ENCODE measurements at places on chromosomes 2 and 18. TPM values are rescaled to one million over a fixed set of nuclear protein-coding genes. Genes with fewer than 3 reads are reported as not detected.

The TLX2 gene
- not detected for total RNA-seq

The UGT1A8 gene
- total RNA-seq: 0.15 TPM

- H3K27ac ChIP-seq: no peak overlapping the region
- H3K36me3 ChIP-seq: no peaks in the 10 kb centered on the region
- no peak for DNase-seq
- no peaks in the 10 kb centered on the region for H3K4me1 ChIP-seq
- H3K27me3 ChIP-seq: peaks cover 9% of the 10 kb centered on the region
Measured at GRCh38 chr2:47601568-47601967, 181.4 kb upstream of the MSH6 start.

GRCh38 chr2:224749136-224749535 is 33.0 kb upstream of the CCDC195 start:
- H3K27ac ChIP-seq: no peak overlapping the region
- no peak overlapping the region for H3K4me3 ChIP-seq
- H3K27me3 ChIP-seq: no peaks in the 10 kb centered on the region
- DNase-seq: no peak
- H3K36me3 ChIP-seq: no peaks in the 10 kb centered on the region
- H3K4me1 ChIP-seq: no peaks in the 10 kb centered on the region

DNA sequence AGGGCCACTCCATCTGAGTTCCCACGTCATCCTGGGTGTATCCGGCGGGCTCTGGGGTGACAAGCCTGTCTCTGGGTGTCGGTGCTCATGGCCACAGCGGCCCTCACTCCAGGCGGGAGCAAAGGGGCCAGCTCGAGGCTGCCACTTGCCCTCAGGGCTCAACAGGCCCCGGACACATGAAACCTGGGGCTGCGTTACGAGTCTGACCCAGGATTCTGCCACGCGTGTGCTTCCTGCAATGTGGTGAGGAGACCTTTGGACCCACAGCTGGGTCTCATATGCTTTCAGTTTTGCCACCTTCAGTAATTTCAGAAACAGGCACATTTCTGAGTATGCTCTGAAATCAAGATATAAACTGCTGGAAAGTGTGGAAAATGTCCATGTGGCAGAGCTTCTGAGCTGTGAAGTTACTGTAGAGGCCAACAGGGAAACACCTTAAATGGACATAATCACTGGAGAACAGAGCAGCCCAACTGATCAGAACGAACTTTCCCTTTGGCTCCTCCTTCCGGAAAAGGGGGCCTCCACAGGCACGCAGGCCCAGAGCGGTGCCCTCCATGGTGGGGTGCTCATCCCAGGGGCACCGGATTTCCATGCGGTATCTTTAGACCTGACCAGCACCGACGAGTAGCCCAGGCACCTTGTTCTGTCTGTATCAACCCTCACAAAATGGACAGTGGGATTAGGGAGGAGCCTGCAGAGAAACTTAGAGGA is 14.1 kb downstream of the PER2 start:
- H3K4me3 ChIP-seq: no peak overlapping the region
- H3K36me3 ChIP-seq: no peaks in the 10 kb centered on the region
- no peaks in the 10 kb centered on the region for H3K4me1 ChIP-seq
- H3K27ac ChIP-seq: no peak overlapping the region
- H3K27me3 ChIP-seq: no peaks in the 10 kb centered on the region

The IL36RN gene
- not detected for total RNA-seq

The CCDC178 gene
- total RNA-seq: not detected

GRCh38 chr18:76401498-76401897 is 93.5 kb downstream of the ZNF516 start:
- DNase-seq: no peak
- H3K4me3 ChIP-seq: no peak overlapping the region
- no peaks in the 10 kb centered on the region for H3K27me3 ChIP-seq
- no peaks in the 10 kb centered on the region for H3K36me3 ChIP-seq

DNA sequence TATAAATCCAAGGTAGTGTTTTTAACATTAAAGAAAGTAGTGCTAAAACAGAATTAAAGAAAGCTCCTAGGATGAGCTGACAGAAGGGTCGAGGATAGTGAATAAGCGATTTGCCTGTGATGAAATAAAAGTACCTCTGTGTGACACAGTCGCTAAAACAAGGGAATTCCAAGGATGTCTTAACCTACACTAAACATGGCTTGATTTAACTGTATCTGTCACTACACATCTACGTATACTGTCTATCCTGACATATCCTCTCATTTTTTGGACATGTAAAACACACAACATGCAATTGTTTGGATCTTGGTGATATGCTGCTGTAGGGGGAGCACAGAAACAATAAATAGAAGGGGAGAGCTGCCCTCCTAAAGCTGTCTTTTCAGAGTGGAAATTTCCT is 580.8 kb upstream of the SLC8A1 start:
- H3K36me3 ChIP-seq: no peaks in the 10 kb centered on the region
- no peak overlapping the region for H3K27ac ChIP-seq
- no peak overlapping the region for H3K4me3 ChIP-seq
- no peaks in the 10 kb centered on the region for H3K27me3 ChIP-seq
- DNase-seq: no peak

DNA sequence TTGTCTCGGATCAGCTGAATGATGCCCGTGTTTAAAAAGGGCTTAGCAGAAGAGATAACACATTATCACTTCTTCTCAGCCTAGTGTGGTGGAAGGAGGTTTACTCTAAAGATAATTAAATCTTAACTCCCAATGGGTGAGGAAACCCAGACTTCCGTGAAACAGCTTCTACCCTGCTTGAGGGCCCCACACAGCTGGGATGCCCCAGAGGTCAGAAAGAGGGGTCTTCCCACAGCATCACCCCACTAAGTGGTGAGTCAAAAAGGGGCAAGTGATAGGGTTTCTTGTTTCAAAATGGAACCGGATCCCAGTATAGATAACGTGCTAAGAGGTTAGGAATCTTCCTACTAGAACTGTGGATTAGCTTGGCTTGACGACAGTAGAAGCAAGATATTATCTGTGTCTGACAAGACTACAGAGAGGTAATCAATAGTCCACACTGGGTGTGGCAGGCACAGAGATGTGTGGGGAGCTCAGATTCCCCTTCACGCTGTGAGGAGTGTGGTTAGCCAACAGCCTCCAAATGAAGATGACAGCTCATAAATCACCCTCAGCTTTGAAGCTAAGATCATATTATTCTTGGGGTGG is 129.6 kb upstream of the COPS8 start:
- H3K4me3 ChIP-seq: no peak overlapping the region
- no peak for DNase-seq

GRCh38 chr2:215358312-215358845 is 46.5 kb downstream of the ATIC start:
- H3K27me3 ChIP-seq: no peaks in the 10 kb centered on the region
- no peak overlapping the region for H3K4me3 ChIP-seq
- no peaks in the 10 kb centered on the region for H3K4me1 ChIP-seq
- no peaks in the 10 kb centered on the region for H3K36me3 ChIP-seq
- no peak for DNase-seq

DNA sequence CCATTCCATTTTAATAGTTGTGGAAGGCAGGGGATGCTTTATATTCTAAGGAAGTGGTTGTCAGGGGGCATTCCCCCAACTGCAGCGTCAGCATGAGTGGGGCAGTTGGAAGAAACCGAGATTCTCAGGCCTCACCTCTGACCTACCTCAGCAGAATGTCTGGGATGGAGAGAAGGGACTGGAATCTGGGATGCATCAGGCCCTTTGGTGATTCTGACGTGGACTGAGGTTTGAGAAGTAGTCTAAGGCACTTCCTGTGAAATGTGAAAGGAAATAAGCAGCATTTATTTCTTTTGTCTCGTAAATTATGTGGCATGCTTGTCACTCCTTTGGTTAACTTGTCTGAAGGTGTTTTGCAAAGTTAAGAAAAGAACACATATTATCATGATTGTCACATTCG is 540.7 kb upstream of the NETO1 start:
- H3K27me3 ChIP-seq: no peaks in the 10 kb centered on the region
- H3K4me3 ChIP-seq: no peak overlapping the region
- H3K27ac ChIP-seq: no peak overlapping the region
- no peaks in the 10 kb centered on the region for H3K4me1 ChIP-seq
- no peaks in the 10 kb centered on the region for H3K36me3 ChIP-seq
- DNase-seq: no peak

The HNMT gene
- total RNA-seq: 4.1 TPM

DNA sequence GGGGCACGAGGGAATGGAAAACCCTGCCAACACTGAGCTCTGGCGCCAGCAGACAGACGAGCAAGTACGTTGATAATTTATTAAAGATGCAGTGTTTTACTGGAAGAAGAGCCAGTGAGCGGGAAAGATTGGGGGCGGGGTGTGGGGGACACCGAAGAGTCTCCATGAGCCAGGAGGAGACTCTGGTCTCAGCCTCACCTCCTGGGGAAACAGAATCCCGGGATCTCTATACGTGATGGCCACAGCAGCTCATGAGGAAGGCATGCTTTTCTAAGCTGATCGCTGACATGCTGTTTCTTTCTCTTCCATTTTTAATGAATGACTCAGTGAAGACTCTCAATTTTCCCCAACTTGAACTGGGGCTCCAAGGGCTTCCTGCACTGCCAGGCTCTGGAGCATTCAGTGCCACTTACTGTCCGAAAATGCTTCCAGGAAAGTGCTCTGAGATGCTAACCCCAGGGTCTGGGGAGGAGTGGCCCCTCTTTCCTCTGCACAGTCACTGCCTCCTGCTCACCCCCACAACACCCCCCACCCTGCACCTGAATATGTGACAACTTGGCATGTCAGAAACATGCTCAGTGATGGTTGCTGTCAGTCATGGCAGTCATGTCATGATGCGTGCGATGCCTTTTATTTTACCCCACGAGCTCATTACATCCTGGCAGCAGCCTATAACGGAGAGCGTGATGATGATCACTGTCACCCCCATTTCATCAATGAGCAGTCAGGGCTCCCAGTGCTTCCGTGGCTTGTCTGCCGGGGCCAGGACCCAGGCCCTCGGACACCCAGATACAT is 164.2 kb upstream of the CAPN13 start:
- no peaks in the 10 kb centered on the region for H3K4me1 ChIP-seq
- H3K27ac ChIP-seq: no peak overlapping the region
- no peaks in the 10 kb centered on the region for H3K36me3 ChIP-seq
- no peak overlapping the region for H3K4me3 ChIP-seq
- no peak for DNase-seq

The TMEM182 gene
- 6.2 TPM for total RNA-seq

GRCh38 chr2:68436270-68436669 is 30.8 kb downstream of the FBXO48 start:
- H3K4me1 ChIP-seq: 0 out of 2 replicates have a peak, but pooled peaks cover 3% of the 10 kb centered on the region
- no peaks in the 10 kb centered on the region for H3K27me3 ChIP-seq
- no peak overlapping the region for H3K4me3 ChIP-seq

DNA sequence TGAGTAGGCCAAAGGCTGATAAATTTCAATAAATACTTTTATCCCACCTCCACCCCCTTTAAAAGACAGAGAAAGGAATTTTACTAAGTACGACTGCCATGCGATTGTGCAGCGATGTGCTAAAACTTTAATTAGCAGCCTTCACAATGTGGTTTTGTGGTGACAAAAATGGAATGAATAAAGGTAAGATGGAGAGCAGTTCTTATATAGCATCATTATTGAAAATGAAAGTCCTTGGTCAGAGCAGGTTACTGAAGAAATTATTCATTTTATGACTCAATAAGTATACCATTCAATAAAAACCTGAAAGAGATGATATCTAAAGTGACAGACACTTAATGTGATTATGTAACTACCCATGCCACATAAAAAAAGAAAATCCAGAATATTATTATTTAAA is 33.2 kb upstream of the MTIF2 start:
- no peaks in the 10 kb centered on the region for H3K4me1 ChIP-seq
- H3K36me3 ChIP-seq: peaks cover 30% of the 10 kb centered on the region

- no peaks in the 10 kb centered on the region for H3K4me1 ChIP-seq
- no peaks in the 10 kb centered on the region for H3K36me3 ChIP-seq
- peaks cover 13% of the 10 kb centered on the region for H3K27me3 ChIP-seq
- no peak overlapping the region for H3K27ac ChIP-seq
- H3K4me3 ChIP-seq: no peak overlapping the region
Measured at GRCh38 chr2:126792186-126792585, 106.5 kb upstream of the TEX51 start.

The TRIM43 gene
- total RNA-seq: not detected

DNA sequence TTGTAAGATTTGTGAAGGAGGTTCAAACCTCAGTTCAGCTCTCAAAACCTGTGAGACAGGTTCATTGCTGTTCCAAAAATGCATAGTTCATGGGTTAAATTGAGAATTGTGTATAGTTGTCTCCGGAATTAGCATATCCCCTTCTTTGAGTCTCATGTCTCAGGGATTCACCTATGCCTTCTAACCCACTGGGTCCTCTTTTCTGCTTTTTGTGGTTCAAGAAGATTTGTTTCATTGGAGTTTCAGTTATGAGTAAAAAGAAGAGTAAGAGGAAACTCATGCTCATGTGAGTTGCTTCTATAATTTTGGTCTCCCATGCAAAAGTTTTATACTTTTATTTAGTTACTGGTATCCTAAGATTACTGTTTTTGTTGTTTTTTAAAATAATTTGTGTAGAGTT is 1219.8 kb upstream of the ZEB2 start:
- no peak for DNase-seq
- H3K27me3 ChIP-seq: no peaks in the 10 kb centered on the region
- no peak overlapping the region for H3K27ac ChIP-seq
- H3K36me3 ChIP-seq: no peaks in the 10 kb centered on the region

DNA sequence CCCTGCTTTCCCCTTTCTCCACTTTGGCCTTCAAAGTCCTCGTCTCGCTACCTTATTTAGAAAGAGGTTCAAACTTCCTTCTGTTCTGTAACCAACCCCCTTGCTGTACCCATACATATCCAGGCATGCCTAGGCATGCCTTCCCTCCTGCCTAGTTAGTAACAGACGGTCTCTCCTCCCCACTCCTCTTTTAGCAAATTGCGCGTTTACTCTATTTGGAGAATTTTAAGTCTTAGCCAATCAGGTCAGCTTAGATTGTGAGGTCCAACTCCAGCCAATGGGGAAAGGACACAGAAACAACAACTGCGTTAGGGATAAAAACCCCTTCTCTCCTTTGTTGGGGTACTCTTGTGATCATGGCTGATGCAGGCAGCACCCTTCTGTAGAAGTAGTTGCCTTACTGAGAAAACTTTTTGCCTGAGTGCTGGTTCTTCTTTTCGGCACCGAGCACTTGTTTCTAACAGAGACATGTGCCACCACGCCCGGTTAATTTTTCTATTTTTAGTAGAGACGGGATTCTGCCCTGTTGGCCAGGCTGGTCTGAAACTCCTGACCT is 85.9 kb upstream of the FOXI3 start:
- DNase-seq: no peak
- H3K4me1 ChIP-seq: no peaks in the 10 kb centered on the region
- no peak overlapping the region for H3K27ac ChIP-seq

GRCh38 chr2:74945788-74946331 is 12.6 kb upstream of the POLE4 start:
- DNase-seq: no peak
- H3K4me3 ChIP-seq: no peak overlapping the region
- H3K27me3 ChIP-seq: no peaks in the 10 kb centered on the region
- H3K4me1 ChIP-seq: no peaks in the 10 kb centered on the region
- no peaks in the 10 kb centered on the region for H3K36me3 ChIP-seq

DNA sequence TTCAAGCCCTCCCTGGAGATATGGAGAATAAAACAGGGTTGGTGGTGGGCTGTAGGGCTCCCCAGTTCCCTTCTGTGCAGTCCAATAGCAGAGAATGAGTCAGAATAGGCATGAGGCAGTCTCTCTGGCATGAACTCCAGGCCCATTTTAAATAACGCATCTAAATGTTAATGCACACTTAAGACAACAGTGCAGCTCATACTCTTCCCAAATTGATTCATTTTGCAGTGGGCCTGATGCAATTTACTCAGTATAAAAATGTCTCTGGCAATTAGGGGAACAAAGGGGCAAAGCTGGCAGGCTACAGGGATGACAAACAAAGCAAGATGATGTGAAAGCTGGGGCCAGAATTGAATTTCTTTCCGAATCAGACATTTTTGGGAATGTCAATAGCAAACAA is 402.8 kb downstream of the CLIP4 start:
- no peak for DNase-seq
- no peaks in the 10 kb centered on the region for H3K36me3 ChIP-seq
- H3K4me3 ChIP-seq: no peak overlapping the region
- H3K27me3 ChIP-seq: no peaks in the 10 kb centered on the region
